A549 treated with ZK216348 at 1 μM for 4 hours (cell line): ENCODE measurements at places on chromosomes 11 and 22. TPM values are rescaled to one million over a fixed set of nuclear protein-coding genes. Genes with fewer than 3 reads are reported as not detected.

PGA3 gene
- not detected in 5 replicates for total RNA-seq

OR51V1 gene
- total RNA-seq = not detected in 5 replicates

APOA1 gene
- total RNA-seq = 0.24 to 0.42 TPM (median 0.27 TPM) in 3 of 5 replicates, not detected in the others

VSIG2 gene
- 0.20 to 0.28 TPM (median 0.24 TPM) in 3 of 5 replicates, not detected in the others for total RNA-seq

SORL1 gene
- 1.3 to 2.0 TPM (median 1.6 TPM) in 5 replicates for total RNA-seq

CD81 gene
- total RNA-seq = 250 to 408 TPM (median 392 TPM) in 5 replicates

OR51B6 gene
- not detected in 5 replicates for total RNA-seq

CCDC87 gene
- total RNA-seq = 0.55 to 0.85 TPM (median 0.79 TPM) in 5 replicates

C22orf31 gene
- total RNA-seq = not detected in 5 replicates

OR56A1 gene
- total RNA-seq = not detected in 5 replicates

C22orf15 gene
- total RNA-seq = not detected in 5 replicates

TLCD5 gene
- total RNA-seq = 4.6 to 8.1 TPM (median 7.7 TPM) in 5 replicates

ZNF70 gene
- total RNA-seq = 0.93 to 1.2 TPM (median 1.1 TPM) in 5 replicates

PANX2 gene
- 3.7 to 7.7 TPM (median 7.1 TPM) in 5 replicates for total RNA-seq

OR51E2 gene
- not detected in 5 replicates for total RNA-seq

RPS6KB2 gene
- 33.7 to 50.6 TPM (median 48.8 TPM) in 5 replicates for total RNA-seq
